A172 (cell line): ENCODE measurements at places on chromosomes 4 and X. TPM values are rescaled to one million over a fixed set of nuclear protein-coding genes. Genes with fewer than 3 reads are reported as not detected.

Gene DRD5
- not detected in 2 replicates for total RNA-seq

Gene DSPP
- not detected in 2 replicates for total RNA-seq

- DNase-seq: no peak
Measured at GRCh38 chrX:8870411-8870810, 69.2 kb upstream of the FAM9A start.

- no peak for DNase-seq
Measured at GRCh38 chr4:81758574-81759264, 287.0 kb upstream of the RASGEF1B start.
